Tongue (tissue), 3 donors: ENCODE measurements at places on chromosomes 16 and 17. TPM values are rescaled to one million over a fixed set of nuclear protein-coding genes. Genes with fewer than 3 reads are reported as not detected.

CASKIN2 gene
- 22.4 TPM for total RNA-seq

KRT9 gene
- total RNA-seq, result not detected

USP43 gene
- 1.0 TPM for total RNA-seq

RHBDF1 gene
- total RNA-seq, result 33.0 TPM

RNU2-1 gene
- not detected for total RNA-seq

ADGRG3 gene
- 0.92 TPM for total RNA-seq

DNAAF1 gene
- total RNA-seq, result 0.10 TPM

SCPEP1 gene
- 32.1 TPM for total RNA-seq

KRTAP4-1 gene
- not detected for total RNA-seq

PLA2G10 gene
- not detected for total RNA-seq

CD300A gene
- 3.0 TPM for total RNA-seq

TSNAXIP1 gene
- total RNA-seq, result 1.1 TPM

LUC7L gene
- 60.5 TPM for total RNA-seq

TP53TG3 gene
- not detected for total RNA-seq

EVPL gene
- total RNA-seq, result 42.3 TPM

C16orf54 gene
- 0.72 TPM for total RNA-seq

KRTAP3-2 gene
- not detected for total RNA-seq

NECAB2 gene
- not detected for total RNA-seq

GPR139 gene
- total RNA-seq, result not detected

C1QTNF8 gene
- not detected for total RNA-seq

CACNA1H gene
- 40.3 TPM for total RNA-seq

KATNIP gene
- 32.6 TPM for total RNA-seq

TBC1D3 gene
- total RNA-seq, result not detected

SULT1A2 gene
- not detected for total RNA-seq

HBA1 gene
- total RNA-seq, result 357 TPM

FAM171A2 gene
- 9.9 TPM for total RNA-seq

ASPSCR1 gene
- total RNA-seq, result 21.7 TPM

METTL9 gene
- 164 TPM for total RNA-seq

SLC16A5 gene
- total RNA-seq, result 11.5 TPM

NHLRC4 gene
- 0.41 TPM for total RNA-seq

PPL gene
- total RNA-seq, result 105 TPM

PRSS8 gene
- 17.6 TPM for total RNA-seq

DNAH2 gene
- total RNA-seq, result 0.31 TPM

SLFN13 gene
- 6.2 TPM for total RNA-seq

TPSAB1 gene
- 4.5 TPM for total RNA-seq

MAPT gene
- 14.1 TPM for total RNA-seq

NTN3 gene
- 9.1 TPM for total RNA-seq

TBC1D3K gene
- not detected for total RNA-seq

SLC5A10 gene
- not detected for total RNA-seq

RNF112 gene
- 3.2 TPM for total RNA-seq

ALOX15 gene
- total RNA-seq, result 0.31 TPM

TNFRSF13B gene
- not detected for total RNA-seq

ATP1B2 gene
- total RNA-seq, result 0.92 TPM

PERCC1 gene
- total RNA-seq, result not detected

RPH3AL gene
- 16.9 TPM for total RNA-seq

ITGB4 gene
- total RNA-seq, result 48.2 TPM

EMP2 gene
- 60.7 TPM for total RNA-seq

HBA2 gene
- 803 TPM for total RNA-seq

SPN gene
- 0.62 TPM for total RNA-seq

BCL6B gene
- total RNA-seq, result 14.9 TPM

PRSS22 gene
- 18.2 TPM for total RNA-seq

CIITA gene
- total RNA-seq, result 7.2 TPM

ZNF629 gene
- 10.8 TPM for total RNA-seq
